H4 (cell line): ENCODE measurements at places on chromosomes 16 and 17.
A peak's percentile ranks its signal among the peaks of the same experiment; 100 is the strongest.

- DNase-seq: no peak
These were observed 26.0 kb upstream of the PRM1 start for GRCh38 chr16:11306997-11307638.

GRCh38 chr16:82190386-82190785 lies 20.4 kb upstream of the MPHOSPH6 start:
- no peak for DNase-seq

- DNase-seq: no peak
These were observed 73.6 kb downstream of the NCOR1 start for GRCh38 chr17:16141685-16142084.

DNA sequence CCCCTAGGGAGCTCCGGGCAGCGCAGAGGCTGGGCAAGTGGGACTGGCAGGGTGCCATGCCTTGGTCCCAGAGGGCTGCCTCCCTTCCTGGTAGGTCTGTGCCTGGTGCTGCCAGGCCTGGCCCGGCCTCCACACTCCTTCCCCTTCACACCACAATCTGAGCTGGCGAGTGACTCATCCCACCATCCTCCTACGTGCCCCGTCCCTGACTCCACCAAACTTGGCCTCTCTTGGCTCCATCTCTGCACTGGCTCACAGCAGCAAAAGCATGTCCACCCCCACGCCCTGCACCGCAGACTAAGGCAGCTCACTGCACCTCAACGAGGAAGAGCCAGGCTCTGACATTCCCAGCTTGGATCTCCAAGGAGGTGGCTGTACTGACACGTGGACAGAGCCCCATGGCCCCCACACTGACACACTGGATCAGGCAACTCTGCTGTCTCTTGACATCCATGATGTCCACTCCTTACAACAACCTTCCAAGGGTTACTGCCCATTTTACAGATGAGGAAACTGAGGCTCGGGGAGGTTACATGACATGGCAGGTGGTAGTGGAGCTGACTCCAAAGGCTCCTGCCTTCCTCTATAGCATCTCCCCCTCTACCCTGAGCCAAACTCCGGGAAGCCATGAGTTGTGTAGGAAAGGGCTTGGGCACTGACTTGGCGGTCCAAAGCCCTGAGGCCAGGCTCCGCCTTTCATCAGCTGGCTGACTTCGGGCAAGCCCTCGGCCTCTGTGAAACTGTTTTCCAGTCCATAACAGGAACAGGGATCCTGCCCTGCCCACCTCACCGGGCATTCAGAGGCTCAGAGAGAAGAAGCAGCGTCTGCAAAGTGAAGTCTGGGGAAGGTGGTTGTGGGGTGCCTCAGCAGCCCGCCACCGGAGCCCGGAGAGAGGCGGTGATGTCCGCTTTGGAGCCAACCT lies 20.1 kb upstream of the KRT19 start:
- DNase-seq: peak; percentile 98

DNA sequence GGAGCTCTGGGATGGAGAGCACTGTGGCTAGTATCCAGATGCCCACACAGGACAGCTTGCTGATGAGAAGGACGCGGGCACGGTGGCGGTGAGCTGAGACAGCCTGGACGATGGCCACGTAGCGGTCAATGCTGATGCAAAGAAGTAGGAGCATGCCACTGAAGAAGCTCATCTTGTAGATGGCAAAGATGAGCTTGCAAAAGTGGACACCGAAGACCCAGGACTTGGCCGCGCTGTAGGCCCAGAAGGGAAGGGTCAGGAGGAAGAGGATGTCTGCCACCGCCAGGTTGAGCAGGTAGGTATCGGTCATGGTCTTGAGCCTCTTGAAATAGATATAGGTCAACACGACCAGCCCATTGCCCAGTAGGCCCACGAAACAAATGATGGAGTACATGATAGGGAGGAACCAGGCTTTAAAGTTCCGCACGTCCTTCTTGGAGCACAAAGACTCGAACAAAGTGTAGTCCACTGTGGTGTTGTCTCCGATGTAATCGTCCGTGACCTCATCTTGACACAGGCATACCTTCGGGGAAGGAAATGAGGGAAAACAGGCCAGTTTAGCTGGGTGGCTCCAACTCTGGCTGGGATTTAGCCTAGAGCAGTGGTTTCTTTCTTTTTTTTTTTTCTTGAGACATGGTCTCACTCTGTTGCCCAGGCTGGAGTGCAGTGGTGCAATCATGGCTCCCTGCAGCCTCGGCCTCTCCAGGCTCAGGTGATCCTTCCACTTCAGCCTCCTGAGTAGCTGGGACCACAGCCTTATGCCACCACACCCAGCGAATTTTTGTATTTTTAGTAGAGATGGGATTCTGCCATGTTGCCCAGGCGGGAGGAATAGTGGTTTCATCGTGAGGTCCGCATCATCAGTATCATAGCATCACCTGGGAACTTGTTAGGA lies 9.7 kb downstream of the CCR7 start:
- no peak for DNase-seq

GRCh38 chr17:57935833-57936807 lies 19.1 kb downstream of the CUEDC1 start:
- peak; percentile 58 for DNase-seq

GRCh38 chr16:3088450-3088849 lies 10.6 kb downstream of the ZSCAN10 start:
- no peak for DNase-seq

- peak; percentile 48 for DNase-seq
These were observed 14.4 kb downstream of the EPOP start for GRCh38 chr17:38660097-38661025.

- no peak for DNase-seq
These were observed 29.6 kb upstream of the MAP3K14 start for GRCh38 chr17:45346216-45347015.

GRCh38 chr16:87465306-87465705 lies 27.5 kb downstream of the ZCCHC14 start:
- peak; percentile 93 for DNase-seq
